GM18507 (cell line): ENCODE measurements at places on chromosomes 2 and 18.

DNA sequence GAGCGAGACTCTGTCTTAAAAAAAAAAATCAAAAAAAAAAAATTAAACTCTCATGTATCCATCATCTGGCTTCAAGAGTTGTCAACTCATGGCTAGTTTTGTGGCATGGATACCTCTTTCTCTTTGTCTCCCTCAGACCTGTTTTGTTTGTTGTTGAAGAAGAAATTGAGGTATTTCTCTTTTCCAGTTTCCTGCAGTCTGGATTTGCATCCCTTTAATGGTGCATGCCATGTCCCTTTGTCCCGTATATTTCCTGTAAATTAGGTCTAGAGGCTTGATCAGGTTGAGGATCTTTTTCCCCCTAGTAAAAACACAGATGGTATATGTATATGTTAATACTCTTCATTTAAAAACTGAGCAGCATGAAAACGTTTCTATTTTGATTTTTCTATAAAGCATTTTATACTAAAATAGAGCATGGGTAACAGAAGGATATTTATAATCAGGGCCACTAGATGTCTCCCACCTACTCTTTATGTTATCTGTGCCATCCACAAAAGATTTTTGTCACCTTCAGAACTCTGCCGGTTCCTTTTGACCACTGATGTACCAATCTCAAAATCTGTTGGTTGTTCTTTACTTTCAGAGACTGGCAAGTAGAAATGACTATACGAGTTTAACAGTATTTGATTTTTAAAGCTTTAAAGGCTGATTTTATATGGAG is 80.1 kb downstream of the GALNT1 start:
- DNase-seq = no peak

DNA sequence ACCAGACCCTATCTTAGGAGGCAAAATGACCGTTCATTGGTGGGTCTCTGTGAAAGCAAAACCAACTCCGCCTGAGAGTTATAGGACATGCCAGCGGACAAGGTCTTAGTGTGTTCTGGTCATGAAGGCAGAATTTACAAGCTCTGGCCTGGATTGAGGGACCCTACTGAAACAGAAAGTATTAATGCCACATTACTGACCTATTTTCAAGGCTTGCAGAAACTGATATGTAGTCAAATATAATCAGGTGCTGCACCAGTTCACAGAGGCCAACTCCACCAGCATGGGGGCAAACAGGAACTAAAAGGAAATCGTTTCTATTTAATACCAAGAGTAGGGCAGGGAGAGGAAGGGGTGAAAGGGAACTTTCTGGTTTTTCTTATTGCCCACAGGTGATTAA is 19.7 kb downstream of the TYMS start:
- no peak for DNase-seq

GRCh38 chr2:102301867-102302362 is 9.4 kb upstream of the IL1RL1 start:
- no peak for DNase-seq

GRCh38 chr2:8860239-8860638 is 22.8 kb upstream of the KIDINS220 start:
- no peak for DNase-seq

DNA sequence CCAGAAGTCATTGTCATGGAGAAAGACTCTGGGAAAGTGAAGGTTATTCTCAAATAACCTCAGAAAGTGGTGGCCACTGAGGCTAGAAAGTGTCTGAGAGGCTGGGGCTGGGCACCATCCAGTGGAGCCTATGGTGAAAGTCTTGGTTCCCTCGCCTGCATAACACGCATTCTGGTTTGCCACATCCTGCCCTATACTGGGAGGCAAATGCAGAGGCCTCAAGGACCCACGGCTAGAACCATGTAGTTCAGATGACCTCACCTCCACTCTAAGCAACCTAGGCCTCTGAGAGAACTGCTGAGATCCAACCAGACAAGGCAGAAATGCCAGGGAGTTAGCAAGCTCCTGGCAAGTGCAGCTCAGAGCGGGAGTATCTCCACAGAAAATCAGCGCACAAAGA is 5.1 kb downstream of the ITGB6 start:
- no peak for DNase-seq

DNA sequence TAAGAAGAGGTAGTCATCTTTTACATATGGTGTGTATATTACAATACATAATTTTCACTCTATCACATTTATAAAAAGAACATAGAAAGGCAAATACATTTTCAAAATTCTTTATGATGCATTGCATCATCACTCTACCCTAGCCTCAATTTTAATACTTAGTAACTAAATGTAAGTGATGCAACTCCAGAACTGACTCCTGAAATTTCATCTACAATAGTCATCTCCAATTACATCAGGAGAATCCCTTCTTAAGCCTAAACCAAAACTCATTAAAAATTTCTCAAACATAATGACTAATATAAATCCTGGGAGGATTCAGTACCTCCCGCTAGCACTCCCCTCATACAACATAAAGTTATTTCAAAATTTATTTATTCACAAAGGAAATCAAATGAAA is 15.9 kb downstream of the TMX3 start:
- DNase-seq = no peak

DNA sequence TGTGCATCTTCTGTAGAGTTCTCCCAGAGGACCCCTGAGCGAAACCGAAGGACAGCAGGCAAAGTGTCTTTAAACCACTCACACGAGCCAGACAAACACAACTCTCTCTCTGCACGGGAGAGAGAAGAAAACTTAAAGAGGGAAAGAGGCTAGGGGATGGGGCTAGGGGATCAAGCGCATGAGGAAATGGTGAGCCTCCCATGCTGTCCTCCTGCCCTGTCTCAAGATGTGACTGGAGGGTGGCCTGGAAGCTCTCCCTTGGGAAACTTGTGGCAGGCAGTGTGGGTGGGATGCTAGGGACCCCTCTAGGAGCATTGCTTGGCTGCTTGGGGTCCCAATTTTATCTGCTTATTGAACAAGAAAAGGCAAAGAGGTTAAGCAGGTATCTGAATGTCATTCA is 44.5 kb downstream of the CYP26B1 start:
- no peak for DNase-seq

- no peak for DNase-seq
Observed at GRCh38 chr2:124501575-124502152, 476.6 kb downstream of the CNTNAP5 start.

GRCh38 chr18:56982766-56983165 is 164.1 kb upstream of the BOD1L2 start:
- no peak for DNase-seq

DNA sequence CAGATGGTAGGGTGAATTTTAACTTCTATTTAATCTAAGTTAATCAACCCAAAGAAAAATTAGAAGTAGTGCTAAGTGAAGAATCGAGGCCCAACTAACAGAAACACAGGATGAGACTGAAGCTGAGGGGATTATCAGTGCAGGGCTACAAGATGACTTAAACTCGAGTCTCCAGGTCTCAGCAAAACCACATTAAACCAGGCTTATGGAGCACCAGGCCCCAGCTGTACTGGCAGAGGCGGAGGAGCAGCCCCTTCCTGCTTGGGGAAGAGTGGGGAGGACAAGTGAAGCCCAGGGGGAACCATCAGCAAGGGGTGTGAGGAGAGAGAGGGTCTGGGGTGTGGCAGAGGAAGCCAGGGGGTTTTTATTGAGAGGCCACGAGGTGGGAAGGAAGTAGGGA is 135.9 kb upstream of the EPAS1 start:
- no peak for DNase-seq

DNA sequence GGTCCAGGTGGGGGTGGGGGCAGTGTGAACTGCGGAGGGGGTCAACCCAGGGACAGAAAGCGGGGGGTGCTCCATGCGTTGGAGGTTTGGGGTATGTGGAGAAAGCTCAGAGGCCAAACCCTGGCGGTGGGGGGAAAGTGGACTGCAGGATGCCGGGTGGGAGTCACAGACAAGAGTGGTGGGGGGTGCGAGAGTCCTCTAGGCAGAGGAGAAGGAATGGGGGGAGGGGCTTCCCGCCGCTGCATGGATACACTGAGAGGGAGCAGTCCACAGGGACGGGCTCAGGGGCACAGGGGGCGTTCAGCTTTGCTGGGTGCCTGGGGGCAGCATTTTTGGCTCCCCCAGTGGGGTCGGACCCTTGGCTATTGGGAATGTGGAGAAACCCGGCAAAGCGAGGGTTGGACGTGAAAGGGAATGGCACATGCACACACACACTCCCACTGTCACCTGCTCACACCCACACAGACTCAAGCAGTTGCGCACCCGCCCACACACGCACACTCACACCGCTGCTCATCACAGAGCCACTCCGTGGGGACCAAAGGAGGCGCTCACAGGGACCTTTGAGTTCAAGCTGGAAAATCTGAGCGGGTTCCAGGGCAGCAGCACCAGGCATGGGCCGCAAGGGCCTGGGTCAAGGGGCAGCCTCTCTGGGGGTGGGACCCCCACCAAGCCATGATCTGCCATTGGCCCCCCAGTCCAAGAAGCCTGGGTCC is 7.7 kb downstream of the GBX2 start:
- DNase-seq = no peak

DNA sequence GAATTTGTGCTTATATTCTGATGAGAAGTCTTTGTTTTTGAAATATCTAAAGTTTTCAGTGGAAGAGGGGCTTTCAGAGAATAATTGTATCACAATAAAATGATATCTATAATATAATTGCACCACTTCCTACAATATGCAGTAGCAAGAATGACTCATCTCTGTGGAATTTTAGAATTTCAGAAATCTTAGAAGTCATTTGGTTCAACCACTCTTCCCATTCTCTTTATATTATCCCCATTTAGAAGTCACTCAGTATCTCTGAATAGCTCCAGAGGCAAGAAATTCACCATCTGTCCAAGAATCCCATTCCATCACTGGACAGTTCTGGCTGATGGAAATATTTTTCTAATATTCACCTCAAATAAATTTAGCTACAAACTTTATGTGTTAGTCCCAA is 59.3 kb upstream of the CCDC68 start:
- no peak for DNase-seq

GRCh38 chr2:211175956-211176355 is 619.6 kb downstream of the CPS1 start:
- DNase-seq = no peak

- no peak for DNase-seq
Observed at GRCh38 chr18:47280121-47280520, 28.7 kb upstream of the SKOR2 start.

- DNase-seq = no peak
Observed at GRCh38 chr2:189865826-189866225, 81.6 kb downstream of the PMS1 start.

DNA sequence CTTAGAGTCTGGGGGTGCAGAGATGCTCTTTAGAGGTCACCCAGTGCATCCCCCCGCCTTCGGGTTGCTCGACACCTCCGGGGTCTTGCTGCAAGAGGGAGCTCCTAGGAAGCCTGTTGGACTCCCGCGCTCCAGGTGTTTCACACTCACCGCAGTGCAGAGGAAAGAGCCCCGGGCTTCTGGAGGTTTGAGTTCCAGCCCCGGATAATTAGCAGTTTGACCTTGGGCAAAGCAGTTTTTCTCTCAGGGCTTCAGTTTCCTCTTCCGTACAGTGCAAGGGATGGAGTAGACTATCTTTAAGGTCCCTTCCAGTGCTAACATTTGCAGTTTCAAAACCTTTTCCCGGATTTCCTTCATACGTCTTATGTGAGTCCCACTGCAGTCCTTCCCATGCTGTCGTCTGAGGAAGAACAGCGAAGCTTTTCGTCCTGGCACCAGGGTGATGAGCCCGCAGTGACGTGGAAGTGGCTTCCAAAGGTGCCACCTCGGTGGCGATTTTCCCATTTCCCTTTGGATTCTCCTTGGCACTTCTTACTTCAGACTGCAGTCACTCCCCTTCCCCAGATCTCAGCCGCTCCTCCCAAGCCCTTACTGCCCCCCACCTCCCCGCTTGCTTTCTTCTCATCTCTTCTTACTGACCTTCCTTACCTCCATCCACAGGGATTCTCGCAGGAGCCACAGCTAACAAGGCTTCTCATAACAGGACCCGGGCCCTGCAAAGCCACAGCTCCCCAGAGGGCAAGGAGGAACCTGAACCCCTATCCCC is 585 bp downstream of the PNKD start:
- no peak for DNase-seq
